ENCODE measurements at places on chromosomes 16 and 17.

GRCh38 chr17:81386141-81386645 lies 9.1 kb upstream of the BAHCC1 start:
- DNase-seq: no peak

- no peak for DNase-seq
Measured at GRCh38 chr17:15511142-15511541, 43.7 kb upstream of the CDRT4 start.

- no peak for DNase-seq
Measured at GRCh38 chr17:80104321-80104955, 3.1 kb downstream of the GAA start.

- peak; percentile 55 for DNase-seq
Measured at GRCh38 chr17:66691644-66692420, 143.1 kb upstream of the CACNG5 start.

- peak; percentile 53 for DNase-seq
Measured at GRCh38 chr16:88803264-88803987, at the start of gene CDT1. TSS of gene CDT1 (plus strand) at chr16:88803789. CDS start at chr16:88803832, 43 bp downstream.

GRCh38 chr17:64773386-64773835 lies 111.3 kb upstream of the SMURF2 start:
- DNase-seq: no peak

DNA sequence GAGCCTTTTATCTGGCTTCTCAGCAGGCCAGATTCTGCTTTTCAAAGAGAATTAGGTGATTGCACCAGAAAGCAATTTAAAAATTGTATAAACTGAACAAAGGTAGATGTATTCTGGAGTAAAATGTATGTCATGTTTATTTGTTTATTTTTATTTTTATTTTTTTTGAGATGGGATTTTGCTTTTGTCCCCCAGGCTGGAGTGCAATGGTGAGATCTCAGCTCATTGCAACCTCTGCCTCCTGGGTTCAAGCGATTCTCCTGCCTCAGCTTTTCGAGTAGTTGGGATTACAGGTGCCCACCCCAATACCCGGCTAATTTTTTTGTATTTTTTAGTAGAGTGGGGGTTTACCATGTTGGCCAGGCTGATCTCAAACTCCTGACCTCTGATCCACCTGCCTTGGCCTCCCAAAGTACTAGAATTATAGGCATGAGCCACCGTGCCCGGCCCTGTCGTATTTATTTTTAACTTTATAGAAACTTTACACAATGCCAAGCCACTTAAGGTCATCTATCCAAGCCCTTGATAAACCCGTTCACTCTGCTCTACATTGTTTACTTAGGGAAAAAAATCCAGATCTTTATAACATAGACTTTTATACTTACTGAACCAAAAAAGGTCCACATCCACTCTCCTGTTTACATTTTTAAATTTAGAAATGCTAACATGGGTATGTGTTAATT lies 22.7 kb upstream of the GOT2 start:
- DNase-seq: no peak

GRCh38 chr16:62711797-62712196 lies 675.6 kb upstream of the CDH8 start:
- no peak for DNase-seq

- DNase-seq: no peak
Measured at GRCh38 chr17:246851-247421, 65.5 kb upstream of the DOC2B start.

GRCh38 chr16:3071655-3072054 lies 6.2 kb downstream of the IL32 start:
- no peak for DNase-seq

DNA sequence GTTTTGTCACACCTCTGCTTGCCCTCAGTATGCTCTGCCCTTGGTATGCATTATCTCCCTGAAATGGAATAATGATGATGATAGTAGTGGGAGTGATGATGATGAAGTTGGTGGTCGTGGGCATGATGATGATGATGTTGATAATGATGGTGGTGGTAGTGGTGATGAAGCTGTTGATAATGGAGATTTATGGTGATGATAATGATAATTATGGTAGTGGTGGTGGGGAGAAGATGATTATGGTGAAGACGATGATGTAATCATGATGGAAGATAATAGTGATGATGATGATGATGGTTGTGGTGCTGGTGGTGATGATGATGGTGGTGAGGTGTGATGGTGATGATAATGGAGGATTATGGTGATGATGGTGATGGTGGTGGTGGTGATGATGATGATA lies 390.1 kb upstream of the EEF2KMT start:
- DNase-seq: no peak

GRCh38 chr17:59723041-59723440 lies 15.6 kb downstream of the VMP1 start:
- no peak for DNase-seq

DNA sequence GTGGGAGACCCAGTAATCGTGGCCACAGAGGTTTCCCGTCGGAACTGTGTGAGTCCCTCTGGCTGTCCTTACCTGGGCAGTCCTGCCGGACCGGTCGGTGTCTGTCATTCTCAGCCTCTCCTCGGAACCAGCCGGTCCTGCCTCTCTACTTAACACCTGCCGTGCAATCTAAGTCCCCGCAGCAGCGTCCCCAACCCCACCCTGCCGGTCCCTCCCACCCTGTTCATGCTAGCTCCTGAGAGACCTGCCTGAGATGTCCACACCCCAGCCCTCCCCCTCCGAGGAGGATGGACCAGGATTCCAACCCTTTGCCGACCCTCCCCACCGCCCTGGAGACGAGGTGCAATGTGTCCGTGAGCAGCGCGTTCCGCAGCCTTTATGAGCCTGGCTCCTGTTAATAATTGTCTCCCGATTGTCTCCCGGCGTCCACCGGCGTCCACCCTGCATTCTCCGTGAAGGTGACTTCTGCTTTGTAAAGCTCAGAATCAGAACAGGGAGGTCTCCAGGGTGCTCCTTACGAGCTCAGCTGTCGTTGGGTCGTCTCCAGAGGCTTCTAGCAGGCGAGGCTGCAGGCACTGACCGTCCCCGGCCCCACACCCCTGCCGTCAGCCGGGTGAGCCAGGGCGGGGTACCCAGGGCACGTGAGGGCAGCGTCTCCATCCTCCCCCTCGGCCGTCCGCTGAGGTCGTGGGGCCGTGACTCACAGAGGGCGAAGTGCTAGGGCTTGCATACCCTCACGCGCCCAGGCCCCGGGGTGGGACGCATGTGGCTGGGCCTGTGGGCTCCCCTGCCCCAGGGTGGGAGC lies 10.1 kb downstream of the METRNL start:
- no peak for DNase-seq

- DNase-seq: no peak
Measured at GRCh38 chr16:81517629-81518438, 73.2 kb downstream of the CMIP start.

- peak; percentile 94 for DNase-seq
Measured at GRCh38 chr16:69150146-69150865, 17.9 kb downstream of the UTP4 start.

DNA sequence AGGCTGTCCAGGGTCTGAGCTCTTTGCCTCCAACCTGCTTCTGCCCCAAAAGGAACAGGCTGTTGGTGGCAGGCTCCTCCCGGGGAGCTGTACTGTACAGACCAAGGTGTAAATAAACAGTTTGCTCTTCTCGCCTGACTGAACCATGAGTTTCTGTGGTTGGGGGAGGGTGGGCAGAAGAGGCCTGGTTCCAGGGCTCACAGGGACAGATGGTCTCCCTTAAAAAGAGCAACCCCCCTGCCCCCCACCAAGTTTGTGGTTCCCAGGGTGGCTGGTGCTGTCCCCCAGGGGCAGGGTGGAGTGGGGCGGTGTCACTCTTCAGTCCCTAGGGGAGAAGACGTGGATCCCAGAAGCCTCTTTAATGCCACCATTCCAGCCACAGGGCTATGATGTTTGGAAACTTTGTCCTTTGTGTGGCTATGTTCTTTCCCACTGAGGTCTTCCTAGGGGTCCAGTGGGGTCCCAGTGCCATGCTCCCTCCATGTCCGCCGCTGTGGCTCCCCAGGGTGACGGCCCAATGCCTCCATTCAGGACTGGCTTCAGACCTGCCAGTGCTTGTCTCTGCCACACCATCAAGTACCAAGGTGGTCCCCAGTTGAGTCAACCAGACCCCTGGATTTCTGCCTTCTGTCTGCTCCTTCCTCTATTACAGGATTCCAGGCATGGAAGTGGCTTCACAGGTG lies 146.7 kb downstream of the RAB11FIP4 start:
- no peak for DNase-seq

DNA sequence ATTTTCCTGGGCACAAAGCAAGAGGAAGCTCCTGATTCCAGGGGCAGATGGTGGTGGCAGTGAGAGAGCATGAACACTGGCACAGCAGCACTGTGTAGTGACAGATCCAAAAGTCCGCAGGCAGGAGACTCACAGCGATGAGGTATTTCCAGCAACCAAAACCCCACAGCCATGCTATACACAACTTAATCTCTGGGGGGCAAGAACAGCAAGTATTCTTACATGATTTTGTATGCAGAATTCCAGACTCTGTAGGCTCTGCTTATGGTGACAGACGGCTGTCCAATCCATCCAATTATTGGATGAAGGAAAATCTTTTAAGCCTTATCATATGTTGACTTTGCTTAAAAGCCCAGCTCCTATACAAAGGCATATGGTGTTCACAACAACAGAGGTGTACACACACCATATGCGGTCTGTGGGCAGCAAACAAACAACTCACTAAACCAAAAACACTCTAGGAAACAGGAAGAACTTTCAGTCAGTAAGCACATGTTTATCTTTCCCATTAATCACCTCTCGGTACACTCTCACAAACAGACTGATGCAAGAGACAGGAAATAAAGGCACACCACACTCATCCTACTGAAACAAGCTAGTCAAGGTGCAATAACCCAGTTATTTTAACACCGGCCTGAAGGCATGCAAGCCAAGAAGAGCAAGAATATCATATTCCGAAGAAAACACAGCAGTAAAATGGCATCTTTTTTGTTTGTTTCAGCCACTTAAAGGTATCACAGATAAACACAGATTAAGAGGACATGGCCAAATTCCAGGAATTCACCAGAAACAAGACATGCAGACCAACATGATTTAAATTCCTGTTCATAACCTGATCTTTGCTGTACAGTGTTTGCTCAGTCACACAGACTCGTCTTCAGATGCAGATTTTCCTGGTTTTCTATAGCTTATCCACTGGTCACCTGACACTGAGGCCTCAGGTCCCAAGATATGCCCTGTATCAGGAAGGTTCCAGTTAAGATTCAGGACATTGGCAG lies 47.8 kb downstream of the ERN1 start:
- no peak for DNase-seq

DNA sequence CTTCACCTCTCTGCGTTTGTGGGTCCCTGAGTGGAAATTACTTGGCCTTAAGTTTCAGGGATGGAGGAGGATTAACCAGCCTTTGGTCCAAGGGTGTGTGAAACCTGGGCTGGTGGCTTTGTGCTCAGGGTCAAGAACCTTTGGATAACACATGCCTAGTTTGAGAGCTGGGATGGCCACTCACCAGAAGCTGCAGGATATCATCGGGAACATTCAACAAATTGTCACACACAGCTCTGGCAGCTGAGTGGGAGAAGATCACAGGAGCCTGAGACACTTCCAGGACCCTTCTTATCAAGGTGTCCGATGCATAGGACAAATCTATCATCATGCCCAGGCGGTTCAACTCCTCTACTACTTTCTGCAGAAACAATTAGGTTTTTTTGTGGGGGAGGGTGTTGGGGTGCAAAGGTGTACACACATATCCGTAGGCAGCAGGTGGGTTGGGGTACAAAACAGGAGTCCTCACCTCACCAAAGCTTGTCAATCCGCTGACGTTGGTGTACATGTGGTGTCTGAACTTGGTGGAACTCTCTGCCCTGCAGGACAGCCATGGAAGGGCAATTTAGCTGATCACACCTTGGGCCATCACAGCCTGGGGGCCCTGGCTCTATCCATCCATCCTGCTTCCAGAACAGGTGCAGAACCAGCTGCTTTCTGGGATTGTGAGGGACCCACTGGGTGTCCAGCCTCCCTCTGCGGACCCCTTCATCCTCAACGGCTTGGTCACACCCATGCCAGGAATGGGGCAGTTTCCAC lies 2.7 kb downstream of the DPEP3 start:
- DNase-seq: no peak

DNA sequence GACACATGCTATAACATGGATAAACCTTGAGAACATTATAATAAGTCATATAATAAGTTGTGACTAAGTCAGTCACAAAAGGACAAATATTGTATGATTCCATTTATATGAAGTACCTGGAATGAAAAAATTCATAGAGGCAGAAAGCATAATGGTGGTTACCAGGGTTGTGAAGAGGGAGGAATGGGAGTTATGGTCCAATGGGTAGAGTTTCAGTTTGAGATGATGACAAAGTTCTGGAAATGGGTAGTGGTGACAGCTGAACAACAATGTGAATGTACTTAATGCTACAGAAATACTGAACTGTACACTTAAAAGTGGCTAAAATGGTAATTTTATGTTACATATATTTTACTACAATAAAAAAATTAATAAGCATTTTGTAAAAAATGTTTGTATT lies 49.7 kb downstream of the MYO1D start:
- DNase-seq: no peak

DNA sequence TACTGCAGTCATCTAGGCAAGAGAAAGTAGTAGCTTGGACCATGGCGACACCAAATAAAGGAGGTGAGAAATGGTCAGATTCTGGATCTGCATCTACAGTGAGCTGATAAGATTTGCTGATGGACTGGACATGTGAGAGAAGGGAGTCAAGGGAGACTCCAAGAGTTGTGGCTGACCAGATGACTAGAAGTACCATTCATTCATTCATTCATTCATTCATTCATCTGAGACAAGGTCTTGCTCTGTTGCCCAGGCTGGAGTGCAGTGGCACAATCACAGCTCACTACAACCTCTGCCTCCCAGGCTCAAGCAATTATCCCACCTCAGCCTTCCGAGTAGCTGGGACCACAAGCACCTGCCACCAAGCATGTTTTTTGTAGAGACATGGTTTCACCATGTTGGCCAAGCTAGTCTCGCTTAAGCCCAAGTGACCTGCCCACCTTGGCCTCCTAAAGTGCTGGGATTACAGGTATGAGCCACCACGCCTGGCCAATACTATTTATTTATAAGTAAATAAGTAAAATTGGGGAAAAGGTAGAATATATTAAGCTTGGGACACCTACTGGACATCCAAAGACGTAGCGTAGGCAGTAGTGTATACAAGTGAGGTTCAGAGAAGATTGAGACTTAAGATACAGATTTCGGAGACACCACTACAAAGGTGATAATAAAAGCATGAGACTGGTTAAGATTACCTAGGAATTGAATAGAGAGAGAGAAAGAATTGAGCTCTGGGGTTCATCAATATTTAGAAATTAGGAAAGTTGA lies 15.7 kb upstream of the RNF43 start:
- DNase-seq: no peak

GRCh38 chr17:73595068-73595467 lies 49.2 kb downstream of the SDK2 start:
- no peak for DNase-seq

- DNase-seq: no peak
Measured at GRCh38 chr16:52499060-52499440, 47.9 kb downstream of the TOX3 start.

DNA sequence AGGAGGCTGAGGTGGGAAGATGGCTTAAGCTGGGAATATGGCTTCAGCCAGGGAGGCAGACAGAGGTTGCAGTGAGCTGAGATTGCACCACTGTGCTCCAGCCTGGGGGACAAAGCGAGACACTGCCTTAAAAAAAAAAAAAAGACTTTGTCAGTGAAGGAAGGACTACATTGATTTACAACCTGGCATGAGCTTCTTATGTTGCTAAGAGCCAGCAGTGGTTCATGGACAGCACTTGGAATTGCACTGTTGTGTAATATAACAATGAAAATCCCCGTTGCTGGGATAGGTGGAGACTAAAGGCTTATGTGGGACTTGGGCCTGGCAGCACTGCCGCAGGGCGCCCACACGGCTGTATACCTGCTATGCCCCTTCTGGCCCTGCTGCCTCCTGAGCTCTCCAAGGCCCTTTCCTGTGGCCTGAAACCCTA lies 14.1 kb upstream of the SLC16A5 start:
- DNase-seq: no peak

GRCh38 chr17:56471696-56472095 lies 121.8 kb upstream of the NOG start:
- no peak for DNase-seq
